ENCODE measurements at places on chromosomes 11 and 22. TPM values are rescaled to one million over a fixed set of nuclear protein-coding genes. Genes with fewer than 3 reads are reported as not detected.

GRCh38 chr11:2564588-2565425, 120.0 kb downstream of the KCNQ1 start:
- peak; percentile 48 for DNase-seq

GRCh38 chr22:30392661-30393321, 4.0 kb upstream of the SEC14L2 start:
- no peak for DNase-seq

DNA sequence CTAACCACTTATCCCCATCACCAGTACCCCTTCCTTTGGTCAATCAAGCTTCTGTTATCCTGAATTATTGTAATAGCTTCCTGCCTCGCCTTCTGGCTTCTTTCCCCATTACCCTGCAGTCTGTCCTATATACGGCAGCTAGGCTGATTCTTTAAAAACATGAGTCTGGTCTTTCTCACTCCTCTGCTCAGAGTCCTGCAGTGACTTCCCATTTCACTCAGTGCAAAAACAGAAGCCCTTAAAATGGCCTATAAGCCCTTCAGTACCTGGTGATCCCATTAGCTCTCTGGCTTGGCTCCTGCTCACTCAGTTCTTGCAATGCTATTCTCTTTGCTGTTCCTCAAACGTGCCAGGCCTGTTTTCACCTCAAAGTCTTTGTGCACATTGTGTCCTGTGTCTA, 58.4 kb downstream of the JRKL start:
- DNase-seq, result no peak

TMPRSS13 gene
- 0.58 TPM for total RNA-seq

TMEM132A gene
- total RNA-seq, result 34.2 TPM

C11orf86 gene
- total RNA-seq, result not detected

ALDH3B2 gene
- not detected for total RNA-seq

CLCF1 gene
- total RNA-seq, result 7.5 TPM

SLC43A3 gene
- total RNA-seq, result 75.4 TPM

- no peak for DNase-seq
These were observed 77.7 kb downstream of the C22orf31 start for GRCh38 chr22:28983788-28984441.

DNA sequence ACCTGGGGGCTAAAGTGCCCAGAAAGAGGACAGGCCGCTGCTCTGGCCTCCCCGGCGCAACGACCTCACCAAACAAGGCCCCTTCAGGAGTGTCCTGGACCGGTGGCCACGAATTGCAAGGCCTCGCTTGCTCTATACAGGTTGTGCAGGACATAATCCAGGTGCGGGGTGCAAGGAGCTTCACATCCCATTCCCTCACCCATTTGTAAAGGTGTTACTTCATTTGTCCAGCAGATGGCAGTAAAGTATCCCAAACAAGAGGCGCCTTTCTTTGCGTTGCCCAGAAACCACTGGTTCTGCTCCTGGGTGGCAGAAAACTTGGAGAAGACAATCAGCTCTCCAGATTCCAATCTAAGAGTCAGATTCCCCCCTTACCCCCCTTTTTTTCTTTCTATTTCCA, 35.9 kb upstream of the PRDM11 start:
- DNase-seq, result no peak

DNA sequence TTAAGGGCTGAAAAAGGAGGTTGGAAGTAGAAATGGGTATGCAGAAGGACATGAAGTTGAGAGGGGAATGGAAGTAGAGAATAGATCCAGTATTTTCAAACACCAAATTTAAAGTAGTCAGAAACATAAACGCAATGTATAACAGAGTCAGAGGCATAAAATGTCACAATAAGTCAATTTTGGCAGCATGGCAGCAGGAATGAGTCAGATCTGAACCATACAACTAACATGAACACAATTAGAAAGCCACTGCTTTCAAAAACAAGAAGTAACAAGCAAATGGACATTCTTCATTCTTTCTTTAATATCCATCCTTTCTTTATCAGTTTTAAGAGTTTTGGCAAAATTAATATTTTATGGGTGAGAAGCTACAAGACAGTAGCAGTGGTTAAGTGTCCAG, 2.5 kb downstream of the CHORDC1 start:
- DNase-seq, result no peak

GRCh38 chr11:25734591-25735211, 597.2 kb upstream of the ANO3 start:
- no peak for DNase-seq

CPT1B gene
- total RNA-seq, result 18.2 TPM

DNA sequence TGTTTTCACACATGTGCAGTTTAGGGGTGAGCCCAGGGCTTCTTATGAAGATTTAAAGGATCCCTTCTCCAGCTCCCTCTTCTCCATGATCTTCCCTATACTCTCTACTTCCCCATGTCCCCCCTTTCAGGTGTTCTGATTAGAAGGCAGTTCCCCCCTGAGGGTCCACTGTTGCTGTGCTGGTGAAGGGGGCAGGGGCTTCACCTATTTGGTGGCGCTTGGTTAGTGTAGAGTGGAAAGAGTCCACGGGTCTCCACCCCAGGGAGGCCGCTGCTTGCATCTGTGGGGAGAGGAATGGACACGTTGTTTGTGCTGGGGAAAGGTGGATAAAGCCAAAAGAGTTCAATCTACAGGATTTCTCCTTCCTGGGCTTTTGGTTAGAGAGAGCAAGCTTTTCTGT, 49.3 kb downstream of the BCR start:
- DNase-seq, result no peak

SPA17 gene
- total RNA-seq, result 2.5 TPM

SPTBN2 gene
- 6.6 TPM for total RNA-seq

- no peak for DNase-seq
These were observed 208.8 kb downstream of the DCDC1 start for GRCh38 chr11:31160504-31161422.

DNA sequence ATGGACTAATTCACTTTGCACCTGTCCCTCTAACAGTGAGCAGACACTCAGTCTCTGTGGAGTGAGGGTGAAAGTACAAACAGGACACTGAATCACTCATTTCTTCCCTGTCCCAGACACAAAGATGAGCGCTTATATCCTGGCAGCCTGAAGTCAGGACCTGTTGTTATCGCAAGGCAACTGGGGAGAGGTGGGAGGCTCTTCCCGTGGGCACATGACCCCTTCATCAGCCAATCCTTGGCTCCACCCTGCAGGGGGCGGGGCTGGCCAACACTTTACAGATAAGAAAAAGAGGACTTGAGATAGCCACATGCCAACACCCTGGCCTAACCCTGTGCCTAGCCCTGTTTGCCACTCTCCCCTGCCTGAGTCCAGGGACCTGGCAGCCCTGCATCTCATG, 29.5 kb upstream of the TESMIN start:
- DNase-seq, result no peak

GRCh38 chr11:85682330-85683305, 3.4 kb downstream of the CCDC89 start:
- DNase-seq, result peak; percentile 84

PGA4 gene
- not detected for total RNA-seq

DNA sequence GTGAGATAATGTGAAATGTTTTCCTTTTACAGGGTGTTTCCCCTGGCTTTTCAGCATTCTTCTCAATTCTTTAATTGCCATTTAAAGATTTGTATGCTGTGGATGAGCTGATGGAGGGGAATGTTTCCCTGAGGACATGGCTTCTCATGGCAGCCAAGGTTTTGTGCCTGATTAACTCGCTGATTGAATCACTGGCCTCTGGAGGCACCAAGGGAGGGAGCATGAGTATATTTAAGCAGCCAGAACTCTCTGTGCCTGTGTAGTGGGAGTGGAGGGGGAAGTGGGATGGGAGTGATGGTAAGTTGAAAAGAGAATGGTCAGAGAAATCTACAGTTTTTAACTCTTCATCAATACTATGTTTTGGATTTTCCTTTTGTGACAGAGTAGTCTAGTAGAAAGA, 88.7 kb downstream of the STIM1 start:
- DNase-seq, result no peak

ACTN3 gene
- total RNA-seq, result 0.71 TPM

FAT3 gene
- total RNA-seq, result 2.2 TPM

GRM5 gene
- total RNA-seq, result 0.13 TPM

- no peak for DNase-seq
These were observed 1.6 kb downstream of the NELL1 start for GRCh38 chr11:20670932-20671403.
